ENCODE measurements at places on chromosomes 1 and 21.

DNA sequence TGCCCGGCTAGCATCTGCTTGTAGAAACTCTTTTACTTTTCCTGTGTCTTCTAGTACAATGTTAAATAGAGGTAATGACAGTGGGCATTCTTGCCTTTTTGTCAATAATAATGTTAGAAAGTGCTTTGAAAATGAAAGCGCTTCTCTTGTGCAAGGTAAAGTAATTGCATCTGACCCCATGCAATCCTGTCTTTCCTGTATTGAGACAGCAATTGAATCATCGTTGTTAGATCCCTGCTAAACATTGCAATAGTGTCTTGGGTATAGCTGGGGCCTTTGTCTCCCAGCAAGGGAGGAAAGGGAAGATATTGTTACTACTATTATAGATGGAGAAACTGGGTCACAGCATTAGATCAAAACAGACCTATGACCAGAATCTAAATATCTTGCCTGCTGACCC is 80.9 kb downstream of the TLR5 start:
- no peak for DNase-seq

GRCh38 chr1:195047772-195048171 is 1560.5 kb downstream of the KCNT2 start:
- no peak for DNase-seq

- no peak for DNase-seq
Observed at GRCh38 chr1:12518931-12519692, 98.9 kb downstream of the DHRS3 start.

- no peak for DNase-seq
Observed at GRCh38 chr1:245552331-245552730, 397.5 kb downstream of the KIF26B start.

DNA sequence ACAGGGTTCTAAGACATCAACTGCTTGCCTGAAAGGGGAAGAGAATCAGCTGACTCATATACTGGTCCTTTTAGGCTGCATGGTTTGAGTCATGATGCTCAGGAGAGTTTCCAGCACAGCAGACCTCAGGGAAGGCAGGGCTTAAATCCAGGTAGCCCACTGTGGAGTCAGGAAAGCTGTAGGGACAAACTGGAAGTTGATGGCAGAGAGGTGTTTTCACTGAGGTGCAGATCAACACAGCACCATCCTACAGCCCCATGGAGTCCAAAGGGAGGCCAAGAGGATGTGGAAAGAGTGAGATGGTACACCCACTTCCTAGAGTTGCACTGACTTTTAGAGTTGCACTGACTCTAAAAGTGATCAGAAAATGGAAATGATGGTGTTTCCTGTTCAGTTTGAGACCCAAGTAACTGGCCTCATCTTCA is 252.4 kb upstream of the DUSP10 start:
- no peak for DNase-seq

DNA sequence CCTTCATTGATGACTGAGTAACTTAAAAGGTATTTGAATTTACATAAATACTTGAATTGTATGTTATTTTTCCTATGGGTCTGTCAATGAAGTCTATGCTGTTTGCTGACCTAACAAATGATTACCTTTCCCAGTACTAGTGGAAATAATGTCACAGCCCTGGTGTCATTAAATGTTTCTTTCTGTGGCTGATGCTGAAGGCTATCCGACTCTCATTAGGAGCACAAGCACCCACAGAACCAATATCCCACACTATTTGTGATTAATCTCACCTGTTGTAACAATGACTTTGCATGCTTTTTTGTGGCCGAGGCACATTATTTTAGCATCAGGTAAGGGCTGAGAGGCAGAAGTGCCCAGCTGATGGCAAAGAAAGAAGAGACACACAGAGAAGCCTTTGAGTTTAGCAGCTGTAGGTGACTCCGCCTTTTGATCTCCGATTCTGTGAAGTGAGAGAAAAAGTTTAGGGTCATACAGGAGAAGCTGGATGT is 25.8 kb upstream of the TRIM45 start:
- no peak for DNase-seq

DNA sequence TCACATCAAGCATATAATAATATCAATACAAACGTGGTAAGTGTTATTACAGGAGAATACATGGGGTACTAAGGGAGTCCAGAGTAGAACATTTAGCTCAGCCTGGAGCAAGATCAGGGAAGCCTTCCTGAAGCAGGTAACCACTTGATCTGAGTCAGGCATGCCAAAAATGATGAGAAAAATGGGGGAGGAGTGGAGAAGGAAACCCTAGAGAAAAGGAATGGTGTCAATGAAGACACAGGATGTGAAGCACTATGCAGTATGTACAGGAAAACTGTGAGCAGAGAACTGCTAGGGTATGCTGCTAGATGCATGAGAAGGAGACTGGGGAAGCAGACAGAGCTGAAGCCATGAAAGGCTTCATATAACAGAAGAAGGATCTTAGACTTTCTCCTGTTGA is 84.7 kb downstream of the NOTCH2 start:
- no peak for DNase-seq

GRCh38 chr1:18397641-18398040 is 83.1 kb upstream of the KLHDC7A start:
- DNase-seq: no peak

Measured in stimulated activated CD4-positive, alpha-beta T cell treated with anti-CD3 and anti-CD28 coated beads, TNF-alpha, amount 100 ng/mL, for 4 hours (primary cell).